ENCODE measurements at places on chromosomes 12 and 14.
A peak's percentile ranks its signal among the peaks of the same experiment; 100 is the strongest.

- DNase-seq: no peak
Measured at GRCh38 chr12:94585626-94586025, 64.7 kb downstream of the TMCC3 start.

GRCh38 chr14:100640471-100641273, 53.5 kb upstream of the BEGAIN start:
- DNase-seq: peak; percentile 41

DNA sequence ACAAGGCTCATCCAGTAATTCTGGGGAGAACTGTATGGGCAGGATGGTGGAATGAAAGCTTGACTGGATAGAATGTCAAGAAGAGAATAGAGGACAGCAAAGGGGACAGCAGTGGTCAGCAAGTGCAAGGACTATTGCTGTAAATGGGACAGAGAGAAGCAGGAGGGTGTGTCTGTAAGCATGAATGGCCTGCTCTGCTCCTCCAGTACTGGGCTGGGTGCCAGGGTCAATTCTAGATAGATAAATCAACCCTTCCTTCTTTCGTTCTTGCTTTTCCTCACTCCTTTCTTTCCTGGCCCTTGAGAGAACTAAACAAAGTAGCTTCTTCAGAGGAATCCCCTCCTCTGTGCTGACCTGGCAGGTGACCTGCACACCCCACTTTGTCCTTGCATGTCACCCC, 1019.2 kb downstream of the BCL11B start:
- no peak for DNase-seq

DNA sequence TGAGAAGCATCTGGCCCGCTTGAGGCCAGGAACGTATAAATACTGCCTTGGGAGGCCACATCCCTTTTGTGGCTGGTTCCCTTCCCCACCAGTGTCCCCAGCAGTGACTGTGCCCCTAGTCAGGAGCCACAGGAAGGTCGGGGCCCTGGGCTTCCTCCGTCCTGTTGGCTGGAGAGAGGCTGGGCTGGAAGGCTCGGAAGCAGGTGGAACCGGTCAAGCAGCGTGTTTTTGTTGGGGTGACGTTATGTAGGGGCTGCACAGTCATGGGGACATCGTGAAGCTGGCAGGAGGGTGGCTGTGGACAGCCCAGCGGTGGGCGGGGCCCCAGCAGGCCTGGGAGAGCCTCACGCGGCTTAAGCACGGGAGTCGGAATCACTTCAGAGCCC, 10.1 kb downstream of the XRCC3 start:
- DNase-seq: no peak

DNA sequence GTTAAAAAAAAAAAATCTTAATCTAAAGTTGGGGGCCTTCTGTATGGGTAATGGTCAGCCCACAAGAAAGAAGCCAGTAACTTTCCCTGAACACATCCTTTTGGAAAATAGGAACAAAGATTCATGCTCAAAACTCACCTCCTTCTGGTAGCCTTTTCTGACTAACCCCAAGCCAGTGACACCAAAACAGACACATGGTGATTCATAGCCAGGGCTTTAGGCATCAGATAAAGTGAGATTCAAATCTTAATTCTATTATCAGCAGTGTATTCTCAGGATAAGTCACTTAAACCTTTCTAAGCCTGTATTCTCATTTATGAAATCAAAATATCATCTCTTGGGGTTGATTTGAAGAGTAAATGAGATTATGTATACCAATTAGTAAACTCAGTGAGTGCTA, 4.9 kb downstream of the ATP5MC2 start:
- no peak for DNase-seq

GRCh38 chr12:28859551-28859950, 289.5 kb upstream of the FAR2 start:
- no peak for DNase-seq

DNA sequence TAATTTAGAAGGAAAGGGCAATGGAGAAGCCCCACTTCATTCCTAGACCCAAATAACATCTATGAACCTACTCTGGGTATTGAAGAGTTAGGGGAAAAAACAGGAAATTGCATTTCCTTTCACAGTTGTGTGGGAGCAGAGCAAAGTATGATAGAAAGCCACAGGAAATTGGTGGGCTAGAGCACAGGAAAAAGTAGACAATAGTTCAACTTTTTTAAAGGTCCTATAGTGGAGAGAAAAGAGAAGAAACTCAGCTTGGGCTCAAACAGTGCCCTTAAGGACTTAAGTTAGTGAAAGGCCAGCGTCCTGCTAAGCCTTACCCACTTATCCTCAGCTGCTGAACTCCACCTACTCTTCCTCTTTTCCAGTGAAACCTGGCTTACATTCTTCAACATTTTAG, 258.1 kb downstream of the DPY19L2 start:
- DNase-seq: no peak

GRCh38 chr12:6554168-6555017, 1.4 kb downstream of the IFFO1 start:
- DNase-seq: peak; percentile 69

GRCh38 chr12:79691511-79692248, 916 bp upstream of the PAWR start:
- no peak for DNase-seq

GRCh38 chr12:113645183-113645582, 173.5 kb upstream of the LHX5 start:
- no peak for DNase-seq

DNA sequence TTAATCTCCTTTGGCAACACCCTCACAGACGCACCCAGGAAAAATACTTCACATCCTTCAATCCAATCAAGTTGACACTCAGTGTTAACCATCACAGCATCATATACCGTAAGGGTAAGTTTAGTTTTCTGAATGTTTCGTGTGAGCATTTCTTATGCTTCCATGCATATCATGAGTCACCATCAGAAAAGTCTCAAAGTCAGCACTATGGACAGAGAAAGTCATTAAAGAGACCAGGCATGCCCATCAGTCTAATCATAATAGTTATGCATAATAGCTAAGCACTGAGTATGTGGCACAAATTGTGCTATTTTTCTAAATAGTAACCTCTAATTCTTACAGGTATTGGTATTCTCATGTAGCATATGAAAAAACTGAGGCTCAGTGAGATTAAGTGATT, 158.8 kb upstream of the PRMT8 start:
- no peak for DNase-seq

GRCh38 chr12:88433997-88434703, 146.1 kb downstream of the KITLG start:
- DNase-seq: no peak

DNA sequence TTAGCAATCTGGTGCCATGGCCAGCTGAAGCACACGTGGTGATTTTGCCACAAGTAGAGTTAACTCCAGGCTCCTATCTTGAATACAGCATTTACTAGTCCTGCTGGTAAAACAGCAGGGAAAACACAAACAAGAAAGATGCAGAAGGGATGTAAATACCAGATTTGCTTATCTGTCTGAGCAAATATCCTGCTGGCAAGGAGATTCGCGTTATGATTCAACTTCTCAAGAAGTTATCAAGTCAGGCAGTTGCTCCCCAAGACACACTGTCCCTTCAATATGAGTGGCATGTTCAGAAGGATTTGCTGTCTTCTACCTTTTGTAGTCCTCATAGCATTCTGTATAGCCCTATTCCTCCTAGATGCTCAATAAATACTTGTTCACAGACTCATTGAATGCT, 171.2 kb upstream of the EGLN3 start:
- no peak for DNase-seq

- no peak for DNase-seq
Measured at GRCh38 chr14:66115740-66116502, 370.2 kb upstream of the CCDC196 start.

GRCh38 chr12:122265886-122266229, 436 bp downstream of the VPS33A start:
- DNase-seq: peak; percentile 53

GRCh38 chr14:74400031-74400685, 25.9 kb downstream of the SYNDIG1L start:
- no peak for DNase-seq

GRCh38 chr14:61122862-61123261, 141.8 kb downstream of the SLC38A6 start:
- DNase-seq: no peak

- no peak for DNase-seq
Measured at GRCh38 chr12:11657511-11657910, 8.0 kb downstream of the ETV6 start.

DNA sequence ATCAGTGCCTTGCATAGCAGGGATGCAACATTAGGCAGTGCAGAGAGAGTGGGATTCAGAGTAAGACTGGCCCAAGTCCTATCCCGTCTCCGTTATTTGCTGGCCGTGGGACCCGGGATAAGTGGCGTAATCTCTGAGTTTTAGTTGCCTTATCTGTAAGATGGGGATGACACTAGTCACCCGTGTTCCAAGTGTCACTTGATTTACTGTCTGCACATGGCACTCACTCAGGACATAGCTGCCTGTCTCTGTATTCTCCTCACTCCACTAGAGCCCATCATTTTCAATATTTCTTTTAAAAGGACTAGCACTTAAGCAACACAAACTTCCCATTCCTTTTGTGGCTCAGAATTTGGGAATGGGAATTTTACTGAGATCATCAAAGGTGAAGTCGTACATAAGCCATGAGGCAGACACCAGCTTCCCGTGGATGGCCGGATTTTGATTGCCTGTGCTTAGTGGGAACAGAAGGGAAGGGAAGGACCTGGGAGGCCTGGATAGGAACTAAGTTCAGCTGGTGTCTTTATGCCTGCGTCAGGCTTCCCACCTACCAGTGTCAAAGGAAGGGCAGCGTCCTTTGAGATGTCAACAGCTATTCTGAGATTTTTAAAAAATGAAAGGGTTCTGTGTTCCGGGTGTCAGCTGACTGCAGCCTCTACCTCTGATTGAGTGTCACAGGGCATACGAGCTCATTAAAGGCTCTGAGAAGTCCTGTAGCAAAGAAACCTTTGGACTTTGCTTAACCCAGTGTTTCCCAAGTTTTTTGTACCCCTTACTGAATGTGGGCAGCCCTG, 361.4 kb downstream of the CACNA1C start:
- DNase-seq: no peak

DNA sequence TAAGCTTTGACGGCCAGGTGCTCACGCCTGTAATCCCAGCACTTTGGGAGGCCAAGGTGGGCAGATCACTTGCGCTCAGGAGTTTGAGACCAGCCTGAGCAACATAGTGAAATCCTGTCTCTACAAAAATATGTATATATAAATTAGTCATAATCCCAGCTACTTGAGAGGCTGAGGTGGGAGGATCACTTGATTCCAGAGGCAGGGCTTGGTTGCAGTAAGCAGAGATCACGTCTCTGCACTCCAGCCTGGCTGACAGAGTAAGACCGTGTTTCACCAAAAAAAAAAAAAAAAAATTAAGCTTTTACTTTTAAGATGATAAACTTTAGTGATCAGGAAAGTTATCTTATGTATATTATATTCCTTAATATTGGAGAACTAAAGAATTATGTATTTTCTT, 18.0 kb upstream of the SNAPC1 start:
- DNase-seq: no peak

DNA sequence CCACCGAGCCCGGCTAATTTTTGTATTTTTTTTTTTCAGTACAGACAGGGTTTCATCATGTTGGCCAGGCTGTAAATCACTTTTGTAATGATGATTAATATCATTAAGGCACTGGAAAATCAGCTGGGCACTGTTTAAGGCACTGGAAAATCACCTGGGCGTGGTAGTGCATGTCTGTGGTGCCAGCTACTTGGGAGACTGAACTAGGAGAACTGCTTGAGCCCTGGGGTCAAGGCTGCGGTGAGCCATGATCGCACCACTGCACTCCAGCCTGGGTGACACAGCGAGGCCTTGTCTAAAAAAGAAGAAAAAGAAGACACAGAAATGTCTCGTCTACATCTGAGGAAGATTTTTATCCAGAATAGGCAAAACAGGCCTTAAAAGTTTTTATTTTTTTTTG, 12.7 kb downstream of the SLC11A2 start:
- DNase-seq: no peak

DNA sequence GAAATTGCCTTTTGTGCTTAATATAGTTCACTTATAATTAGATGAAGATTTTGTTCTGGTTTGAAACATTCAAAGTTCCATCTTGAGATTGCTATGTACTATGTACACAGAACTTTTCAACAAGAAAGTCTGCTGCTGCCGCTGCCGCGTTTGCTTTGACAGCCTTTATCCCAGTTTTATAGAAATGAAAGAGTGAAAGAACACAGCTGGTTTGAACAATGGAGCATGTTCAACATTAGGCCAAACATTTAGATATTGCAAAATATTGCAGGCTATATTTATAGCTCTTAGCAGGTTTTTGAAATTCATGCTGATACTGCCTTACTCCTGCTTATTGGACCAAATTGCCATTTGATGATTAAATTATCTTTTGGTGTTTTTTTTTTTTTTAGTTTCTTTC, 299.8 kb upstream of the PRKD1 start:
- no peak for DNase-seq

- DNase-seq: no peak
Measured at GRCh38 chr14:53389202-53389601, 236.1 kb upstream of the DDHD1 start.

DNA sequence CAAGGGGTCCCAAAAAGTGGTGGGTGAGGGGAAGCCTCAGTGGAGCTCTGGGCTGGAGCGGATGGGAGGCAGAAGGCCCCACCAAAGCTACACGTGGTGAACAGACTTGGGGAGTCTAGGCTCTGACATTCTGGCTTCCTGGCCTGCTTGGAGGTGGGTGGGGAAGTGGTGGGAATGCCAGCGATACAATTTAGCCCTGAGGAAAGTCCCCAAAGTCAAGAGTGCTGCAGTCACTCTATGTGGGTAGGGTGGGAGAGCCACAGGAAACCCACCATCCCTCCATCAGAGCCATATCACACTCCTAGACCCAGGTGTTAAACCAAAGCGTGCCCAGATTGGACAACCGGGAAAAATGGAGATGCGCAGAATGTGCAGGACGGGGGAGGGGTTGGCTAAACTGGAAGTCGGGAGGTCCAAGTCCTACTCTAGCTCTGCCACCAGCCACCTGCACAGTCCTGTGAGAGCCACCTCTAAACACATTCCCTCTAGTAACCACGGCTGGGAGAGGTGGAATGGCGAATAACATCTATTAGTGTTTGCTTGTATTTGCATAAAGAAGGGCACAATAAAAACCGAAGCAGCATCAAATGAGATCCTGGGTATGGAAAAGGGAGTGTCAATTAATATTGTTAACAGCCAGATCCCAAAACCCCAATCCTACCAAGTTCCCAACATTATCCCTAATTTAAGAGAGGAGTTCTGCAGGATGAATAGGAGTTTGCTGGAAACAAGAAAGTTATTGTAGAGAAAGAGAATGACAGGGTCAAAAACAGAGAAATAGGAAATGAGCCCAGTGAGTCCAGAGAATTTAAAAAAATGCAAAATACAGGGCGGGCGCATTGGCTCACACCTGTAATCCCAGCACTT, 14.0 kb upstream of the CD9 start:
- DNase-seq: no peak
